Metanephros (tissue), 2 donors: ENCODE measurements at places on chromosomes 5 and 9. TPM values are rescaled to one million over a fixed set of nuclear protein-coding genes. Genes with fewer than 3 reads are reported as not detected.

Gene CSF1R
- total RNA-seq, result 39.5 TPM

Gene MGAT4B
- total RNA-seq, result 119 TPM

Gene C5orf34
- 6.2 TPM for total RNA-seq

Gene PCDHB5
- total RNA-seq, result 13.4 TPM

Gene BARX1
- total RNA-seq, result 0.23 TPM

Gene CDKN2B
- 0.29 TPM for total RNA-seq

Gene DOCK8
- total RNA-seq, result 26.6 TPM

Gene KCNN2
- 13.1 TPM for total RNA-seq

Gene GDA
- 0.88 TPM for total RNA-seq

Gene SKP1
- total RNA-seq, result 278 TPM

Gene DAB2IP
- total RNA-seq, result 39.9 TPM

Gene ADGRD2
- not detected for total RNA-seq

Gene INSYN2B
- 1.5 TPM for total RNA-seq

Gene TUT7
- 22.2 TPM for total RNA-seq

Gene NR6A1
- total RNA-seq, result 1.2 TPM

Gene POLR3G
- total RNA-seq, result 1.8 TPM

Gene WDR38
- not detected for total RNA-seq

Gene ELOVL7
- 18.4 TPM for total RNA-seq
